ENCODE measurements at places on chromosomes 4 and X.

DNA sequence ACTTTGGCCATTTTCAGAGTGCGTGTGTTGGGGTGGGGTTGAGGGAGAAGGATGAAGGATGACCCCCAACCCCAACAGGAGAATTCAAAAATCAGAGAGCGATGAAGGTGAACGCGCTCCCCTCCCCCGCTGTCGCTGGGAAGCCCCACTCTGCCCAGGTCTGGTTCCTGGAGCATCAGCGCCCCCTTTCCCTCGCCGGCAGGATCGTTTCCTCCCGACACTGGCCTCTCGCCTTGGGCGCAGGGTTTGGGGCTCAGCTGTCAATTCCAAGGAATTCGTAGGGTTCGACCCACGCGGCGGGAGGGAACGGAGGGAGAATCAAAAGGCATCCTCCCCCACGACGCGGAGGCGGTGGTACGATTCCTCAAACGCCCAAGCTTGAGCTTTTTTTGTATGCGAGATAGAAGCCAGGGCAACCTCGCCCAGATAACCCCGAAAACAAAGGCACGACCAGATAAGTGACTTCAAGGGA, 1.0 kb upstream of the PDGFRA start:
- DNase-seq = no peak

DNA sequence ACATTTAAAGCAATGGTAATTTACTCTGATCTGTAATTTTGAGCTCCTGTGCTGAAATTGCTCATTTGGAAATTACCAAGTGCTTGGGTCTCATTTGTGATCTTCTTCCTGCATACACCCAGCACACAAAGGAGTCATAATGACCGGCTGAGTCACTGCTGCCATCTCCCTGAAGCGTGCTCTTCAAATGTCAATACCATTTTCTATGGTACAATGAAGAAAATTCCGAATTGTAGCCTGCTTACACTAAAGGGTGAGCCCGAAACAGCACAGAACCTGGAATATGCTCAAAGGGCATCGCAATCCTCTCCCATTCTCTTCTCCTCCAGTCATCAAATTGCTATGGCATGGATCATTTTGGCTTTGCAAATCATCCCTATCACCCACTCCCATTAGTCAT, 140.5 kb downstream of the GRIA3 start:
- no peak for DNase-seq

DNA sequence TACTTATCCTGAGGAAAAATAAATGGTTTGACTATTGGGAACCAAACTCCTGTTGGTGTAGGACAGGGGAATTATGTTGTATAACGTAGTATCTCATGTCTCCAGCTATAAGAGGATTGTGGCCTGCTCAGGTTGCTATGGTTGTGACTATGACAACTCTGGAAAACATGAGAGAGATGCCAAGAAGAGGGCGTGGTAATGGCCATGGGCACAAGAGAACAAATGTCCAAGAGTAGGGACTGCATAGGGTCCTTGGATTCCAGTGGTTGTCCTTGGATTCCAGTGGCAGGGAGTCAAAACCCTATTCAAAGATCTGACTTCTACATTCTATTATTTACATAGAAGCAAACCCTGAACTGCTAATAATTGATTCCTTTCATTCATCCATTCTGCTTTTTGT, 6.8 kb upstream of the MOB1B start:
- DNase-seq = no peak

- DNase-seq = no peak
Observed at GRCh38 chrX:141467442-141467841, 117.1 kb downstream of the SPANXA1 start.

- no peak for DNase-seq
Observed at GRCh38 chr4:150572704-150573504, 9.0 kb upstream of the MAB21L2 start.

GRCh38 chr4:153466949-153467896, 1.1 kb downstream of the TMEM131L start:
- no peak for DNase-seq

DNA sequence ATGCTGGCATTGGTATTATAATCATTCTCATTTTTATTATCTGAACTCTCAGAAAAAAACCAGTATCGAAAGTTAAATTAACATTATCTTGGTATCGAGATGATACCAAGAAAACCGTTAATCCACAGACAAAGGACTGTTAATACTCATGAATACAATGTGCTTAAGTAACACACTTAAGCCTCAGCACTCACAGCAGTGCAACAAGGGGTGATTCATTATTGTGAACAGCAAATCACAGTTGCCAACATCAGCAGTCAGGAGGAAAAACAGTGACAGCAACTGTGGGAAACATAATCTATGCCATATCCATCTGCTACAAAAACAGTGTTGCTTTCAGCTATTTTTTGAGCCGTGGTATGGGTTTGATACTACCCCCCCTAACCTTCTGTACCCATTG, 210.9 kb upstream of the ATOH1 start:
- no peak for DNase-seq

GRCh38 chr4:29405116-29405515, 1315.1 kb upstream of the PCDH7 start:
- DNase-seq = no peak

GRCh38 chr4:170420255-170420693, 330.5 kb upstream of the AADAT start:
- DNase-seq = no peak

DNA sequence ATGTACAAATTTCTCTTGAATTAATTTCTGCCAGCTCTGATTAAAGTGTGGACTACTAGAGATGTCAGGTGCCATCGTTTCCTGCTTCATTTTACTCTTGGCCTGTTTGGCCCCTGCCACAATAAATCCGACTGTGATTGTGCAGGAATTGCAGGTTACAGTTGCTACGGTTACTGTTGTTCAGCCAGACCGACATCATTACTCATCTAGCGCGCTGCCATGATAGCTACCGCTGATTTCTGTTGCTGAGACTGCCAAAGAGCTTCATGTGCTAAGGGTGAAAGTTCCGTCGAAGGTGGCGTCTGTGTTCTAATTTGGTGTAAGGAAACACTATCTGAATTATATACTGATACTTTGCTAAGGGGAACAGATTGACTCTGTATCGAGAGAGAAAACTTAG, 22.1 kb downstream of the SLIT2 start:
- DNase-seq = no peak

DNA sequence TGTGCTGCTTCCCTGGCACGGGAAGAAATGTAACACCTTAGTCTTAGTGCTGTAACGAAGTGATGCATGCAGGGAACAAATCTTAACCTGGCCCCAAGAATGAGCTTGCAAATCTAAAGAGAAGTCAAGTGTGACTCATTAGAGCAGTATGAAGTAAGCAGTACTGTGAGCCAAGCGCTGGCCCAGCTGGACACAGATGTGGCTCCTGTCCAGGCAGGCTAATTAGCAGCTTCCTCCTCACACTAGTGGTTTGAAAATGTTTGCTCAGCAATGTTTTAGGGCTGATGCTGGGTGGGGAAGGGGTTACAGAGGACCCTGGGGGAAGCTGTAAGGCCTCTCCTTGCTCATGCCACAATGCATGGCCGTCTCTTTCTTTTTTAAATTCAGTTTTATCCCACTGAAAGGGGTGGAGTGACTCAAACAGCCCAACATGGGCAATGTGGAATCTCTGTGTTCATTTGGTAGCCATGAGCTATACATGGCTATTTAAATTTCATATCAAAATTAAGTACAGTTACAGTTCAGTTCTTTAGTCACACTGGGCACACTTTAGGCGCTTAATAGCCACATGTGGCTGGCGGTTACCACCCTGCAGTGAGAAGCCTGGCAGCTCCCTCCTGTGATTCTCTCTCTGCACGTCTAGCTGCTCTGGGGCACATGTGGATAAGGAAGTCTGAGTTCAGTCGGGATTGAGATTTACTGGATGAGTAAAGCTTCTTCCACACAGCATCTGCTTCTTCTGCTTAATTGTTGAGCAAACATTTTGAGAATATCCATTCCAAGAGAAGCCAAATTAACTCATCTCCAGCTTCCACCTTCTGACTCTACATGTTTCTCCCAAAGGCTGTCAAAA, 48.8 kb downstream of the MAP7D2 start:
- no peak for DNase-seq

DNA sequence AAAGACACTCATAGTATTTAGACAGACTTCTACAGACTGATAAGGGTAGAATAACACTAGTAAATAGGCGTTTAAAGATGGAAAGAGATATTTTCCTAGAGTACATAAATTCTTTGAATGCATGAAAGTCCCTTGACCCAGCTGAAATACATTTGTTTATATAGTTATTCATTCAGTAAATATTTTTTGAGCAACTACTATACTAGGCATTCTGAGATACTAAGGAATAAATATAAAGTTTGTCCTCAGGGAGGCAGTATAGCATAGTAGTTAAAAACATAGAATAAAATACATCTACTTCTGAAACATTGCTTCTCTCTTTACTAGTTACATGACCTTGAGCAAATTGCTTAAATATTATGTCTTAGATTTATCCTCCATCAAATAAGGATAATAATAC, 27.4 kb downstream of the HMGN5 start:
- DNase-seq = no peak

DNA sequence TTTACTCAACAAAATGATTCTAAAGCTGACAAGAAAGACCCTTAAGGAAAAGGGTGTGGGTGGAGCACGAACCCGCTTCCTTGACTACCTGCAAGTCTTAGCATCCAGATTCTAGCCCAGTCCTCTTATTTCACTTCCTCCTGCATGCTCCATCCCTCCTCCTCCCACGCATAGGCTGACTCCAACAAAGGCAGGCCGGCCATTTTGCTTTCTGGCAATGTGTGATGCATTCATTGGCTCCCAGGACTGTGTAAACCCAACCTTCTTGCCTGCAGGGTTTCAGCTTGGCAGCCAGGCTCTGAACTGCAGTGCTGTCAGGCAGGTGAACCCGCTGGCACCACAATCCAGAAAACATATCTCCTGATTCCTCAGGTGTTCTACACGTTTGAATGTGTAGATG, 39.3 kb downstream of the RTL9 start:
- DNase-seq = no peak

- DNase-seq = no peak
Observed at GRCh38 chr4:168666531-168666930, 169.7 kb downstream of the PALLD start.

DNA sequence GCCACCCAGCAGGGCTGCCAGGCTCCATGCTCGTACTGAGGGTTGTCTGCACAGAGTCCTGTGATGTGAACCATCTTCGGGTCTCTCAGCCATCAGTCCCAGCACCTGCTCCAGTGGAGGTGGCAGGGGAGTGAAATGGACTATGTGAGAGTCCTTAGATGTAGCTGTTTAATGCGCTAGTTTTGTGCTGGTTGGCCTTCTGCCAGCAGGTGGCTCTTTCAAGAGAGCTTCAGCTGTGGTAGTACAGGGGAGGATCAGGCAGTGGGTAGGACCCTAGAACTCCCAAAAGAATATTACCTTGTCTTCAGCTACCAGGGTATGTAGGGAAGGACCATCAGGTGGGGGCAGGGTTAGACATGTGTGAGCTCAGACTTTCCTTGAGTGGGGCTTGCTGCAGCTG, 1066.0 kb downstream of the GLUD2 start:
- DNase-seq = no peak

DNA sequence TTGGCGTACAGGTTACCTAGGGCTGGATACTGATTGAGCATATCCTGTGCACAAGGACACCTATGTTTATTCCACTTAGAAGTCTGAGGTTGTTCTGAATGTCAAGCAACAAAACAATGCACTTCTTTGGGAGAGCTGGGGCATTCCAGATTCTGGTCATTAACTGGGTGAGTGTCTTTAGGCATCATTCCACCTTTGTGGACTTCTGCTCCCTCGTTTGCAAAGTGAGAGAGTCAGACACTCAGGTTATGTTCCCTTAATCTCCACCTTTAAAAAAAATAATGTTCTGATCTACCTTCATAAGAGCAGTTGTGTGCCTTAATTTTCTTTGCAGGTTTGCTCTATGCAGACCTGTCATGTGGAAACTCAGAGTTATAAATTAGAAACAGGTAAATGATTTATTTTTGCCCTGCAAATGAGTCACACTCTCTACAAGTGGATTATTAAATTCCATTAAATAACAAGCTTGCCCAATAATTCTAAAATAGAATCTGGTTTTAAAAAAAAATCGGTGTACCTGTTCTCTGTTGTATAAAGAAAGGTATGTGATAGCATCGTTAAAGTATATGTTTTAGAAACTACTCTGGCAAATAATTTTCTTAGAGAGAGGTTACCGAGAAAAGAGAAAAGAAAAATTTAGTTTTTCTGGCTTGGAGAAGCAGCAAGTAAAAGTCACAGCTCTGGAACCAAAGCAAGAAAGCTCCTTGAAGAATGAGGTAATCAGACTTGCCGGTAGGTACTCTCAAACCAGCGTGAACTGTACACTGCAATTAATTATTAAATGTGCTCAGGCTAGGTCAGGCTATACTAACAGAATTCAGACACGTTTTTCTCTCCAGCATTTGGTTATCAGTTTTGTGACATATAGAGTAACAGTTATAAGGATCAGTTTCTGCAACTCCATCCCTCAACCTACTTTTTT, 93.2 kb downstream of the SORBS2 start:
- no peak for DNase-seq

GRCh38 chr4:1851575-1852410, 4.2 kb downstream of the LETM1 start:
- DNase-seq = no peak

DNA sequence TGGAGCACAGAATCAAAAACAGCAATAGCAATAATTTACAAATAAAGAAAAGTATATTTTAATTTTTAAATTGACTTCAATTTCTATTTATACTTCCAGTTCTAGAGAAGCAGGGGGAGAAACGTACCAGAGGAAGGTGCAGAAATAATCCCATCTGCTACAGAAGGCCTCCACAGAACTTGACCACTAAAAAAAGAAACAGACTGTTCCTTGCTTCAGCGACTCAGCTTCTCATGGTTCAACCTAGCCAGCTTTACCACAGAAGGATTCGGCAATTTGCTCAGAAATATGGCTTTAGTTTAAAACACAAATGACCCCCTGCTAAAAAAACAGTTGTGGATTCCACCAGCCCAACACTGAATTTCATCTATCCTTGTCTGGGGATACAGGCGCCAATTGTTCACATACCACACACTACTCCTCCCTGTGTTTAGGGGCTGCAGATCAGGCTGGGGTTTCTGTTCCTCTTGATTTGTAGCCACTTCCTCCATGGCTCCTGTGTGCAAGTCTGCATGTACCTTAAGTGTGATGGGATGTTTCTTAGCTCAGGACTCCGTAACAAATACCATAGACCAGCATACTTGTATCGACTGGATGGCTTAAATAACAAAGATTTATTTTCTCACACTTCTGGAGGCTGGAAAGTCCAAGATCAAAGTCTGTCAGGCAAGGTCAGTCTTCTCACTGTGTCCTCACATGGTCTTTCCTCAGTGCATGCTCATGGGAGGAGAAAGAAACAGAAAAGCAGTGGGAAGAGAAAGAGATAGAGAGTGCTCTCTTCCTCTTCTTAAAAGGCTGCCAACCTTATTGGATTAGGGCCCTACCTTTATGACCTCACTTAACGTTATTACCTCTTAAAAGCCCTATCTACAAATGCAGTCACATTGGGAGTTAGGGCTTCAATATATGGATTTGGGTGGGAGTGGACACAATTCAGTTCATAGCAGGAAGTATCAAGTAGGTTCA, 79.1 kb downstream of the AMOT start:
- DNase-seq = no peak

- no peak for DNase-seq
Observed at GRCh38 chr4:104446431-104447278, 48.0 kb downstream of the CXXC4 start.

All from stimulated activated CD8-positive, alpha-beta memory T cell treated with anti-CD3 and anti-CD28 coated beads, Interleukin-4, amount 100 ng/mL, for 1 hour (primary cell).